ENCODE measurements at places on chromosomes 5 and 9.

DNA sequence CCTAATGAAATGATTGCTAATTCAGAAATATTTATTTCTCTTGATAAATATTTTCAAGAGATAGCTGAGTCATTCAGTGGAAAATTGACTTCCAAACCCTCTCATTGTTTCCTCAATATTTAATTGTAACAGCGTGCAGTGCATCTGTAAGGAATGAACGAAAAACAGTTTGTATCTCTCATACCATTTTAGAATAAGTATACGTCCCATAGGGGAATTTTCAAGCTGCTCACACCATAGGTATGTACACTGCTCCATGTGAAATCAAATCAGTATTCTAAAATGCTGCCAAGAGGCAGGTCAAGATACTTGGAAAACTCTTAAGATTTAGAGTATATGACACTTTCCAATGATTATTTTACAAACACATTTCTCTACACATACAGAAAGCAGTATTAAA, 202.2 kb downstream of the ARL15 start:
- DNase-seq: no peak

DNA sequence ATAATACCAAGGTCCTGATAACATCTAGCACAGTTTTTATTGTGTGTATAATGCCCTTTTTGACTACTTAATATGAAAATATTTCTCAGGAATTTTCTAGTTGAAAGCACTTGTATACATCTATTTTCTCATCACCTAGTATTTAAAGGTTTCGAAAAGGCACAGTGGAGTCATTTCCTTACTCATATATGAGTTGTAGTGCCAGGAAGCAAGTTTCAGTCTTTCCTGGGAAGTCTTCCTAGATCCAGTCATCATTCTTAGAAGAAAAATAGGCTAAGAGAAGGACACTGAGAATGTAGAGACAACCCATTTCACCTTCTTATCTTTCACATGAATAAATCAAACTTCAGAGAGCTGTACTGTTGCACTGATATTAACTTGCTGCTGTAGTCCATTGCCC, 70.2 kb downstream of the SLC25A46 start:
- no peak for DNase-seq

DNA sequence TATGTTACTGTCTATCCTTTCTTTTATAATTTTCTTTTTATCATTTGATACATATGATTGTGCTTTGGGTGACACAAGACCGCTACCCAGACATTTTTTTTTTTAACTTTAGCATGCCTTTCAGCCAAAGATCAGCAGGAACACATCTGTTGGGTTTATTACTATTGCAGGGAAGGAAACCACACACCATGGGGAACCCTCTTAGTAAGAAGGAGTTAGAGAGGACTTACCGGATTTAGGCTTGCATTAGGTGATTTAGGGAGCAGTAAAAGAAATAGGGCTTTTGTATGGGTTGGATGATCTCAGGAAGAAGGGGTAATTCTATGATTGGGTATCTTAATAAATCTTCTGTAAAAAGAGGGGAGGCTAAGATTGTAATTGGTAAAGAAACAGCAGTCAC, 138.2 kb downstream of the SNX18 start:
- DNase-seq: no peak

- DNase-seq: no peak
Observed at GRCh38 chr9:8229226-8229625, 429.6 kb upstream of the DMAC1 start.

- no peak for DNase-seq
Observed at GRCh38 chr5:89059274-89059673, 176.3 kb upstream of the MEF2C start.

DNA sequence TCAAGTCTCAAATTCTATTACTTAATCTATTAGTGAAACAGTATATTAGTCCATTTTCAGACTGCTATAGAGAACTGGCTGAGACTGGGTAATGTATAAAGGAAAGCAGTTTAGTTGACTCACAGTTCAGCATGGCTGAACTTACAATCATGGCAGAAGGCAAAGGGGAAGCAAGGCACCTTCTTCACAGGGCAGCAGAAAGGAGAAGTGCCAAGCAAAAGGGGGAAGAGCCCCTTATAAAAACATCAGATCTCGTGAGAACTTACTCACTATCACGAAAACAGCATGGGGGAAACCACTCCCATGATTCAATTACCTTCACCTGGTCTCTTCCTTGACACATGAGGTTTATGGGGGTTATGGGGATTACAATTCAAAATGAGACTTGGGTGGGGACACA, 67.9 kb upstream of the CHSY3 start:
- DNase-seq: no peak

- DNase-seq: no peak
Observed at GRCh38 chr5:164181604-164182003, 676.2 kb downstream of the MAT2B start.

- no peak for DNase-seq
Observed at GRCh38 chr9:28808042-28808441, 1234.8 kb upstream of the C9orf72 start.

DNA sequence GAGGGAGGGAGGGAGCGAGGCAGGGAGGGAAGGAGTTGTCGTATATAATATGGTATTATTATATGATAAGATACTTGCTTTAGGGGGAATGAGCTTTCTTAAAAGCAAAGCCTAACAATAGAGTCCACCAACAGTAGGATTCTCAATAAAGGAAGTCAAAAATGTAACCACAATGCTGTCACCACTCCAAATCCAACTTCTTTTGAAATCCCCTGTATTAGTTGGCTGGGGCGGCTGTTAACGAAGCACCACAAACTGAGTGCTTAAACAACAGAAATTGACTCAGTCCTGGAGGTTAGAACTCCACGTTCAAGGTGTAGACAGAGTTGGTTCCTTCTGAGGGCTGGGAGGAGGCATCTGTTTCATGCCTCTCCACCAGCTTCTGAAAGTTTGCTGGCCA, 23.1 kb downstream of the GAS1 start:
- DNase-seq: peak; percentile 16

GRCh38 chr5:178545176-178545575, 45.0 kb downstream of the COL23A1 start:
- DNase-seq: no peak

DNA sequence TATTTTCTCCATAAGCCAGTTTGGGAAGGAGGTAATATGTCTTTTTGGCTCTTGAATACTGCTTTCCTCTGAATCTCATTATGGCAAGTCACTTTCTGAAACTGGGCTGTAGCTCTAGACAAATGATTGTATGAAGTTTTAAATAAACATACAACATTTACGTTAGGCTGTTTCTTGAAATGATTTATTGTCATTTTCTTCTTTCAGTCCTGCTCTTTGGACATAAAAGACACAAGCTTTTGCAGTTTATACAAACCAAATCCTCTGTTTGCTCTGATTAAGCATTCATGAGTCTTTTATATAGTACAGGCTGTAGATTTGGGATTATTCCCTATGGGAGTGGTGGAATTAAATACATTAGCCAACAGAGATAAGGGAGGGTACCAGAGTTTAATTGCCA, 139.7 kb downstream of the CEP120 start:
- DNase-seq: no peak

DNA sequence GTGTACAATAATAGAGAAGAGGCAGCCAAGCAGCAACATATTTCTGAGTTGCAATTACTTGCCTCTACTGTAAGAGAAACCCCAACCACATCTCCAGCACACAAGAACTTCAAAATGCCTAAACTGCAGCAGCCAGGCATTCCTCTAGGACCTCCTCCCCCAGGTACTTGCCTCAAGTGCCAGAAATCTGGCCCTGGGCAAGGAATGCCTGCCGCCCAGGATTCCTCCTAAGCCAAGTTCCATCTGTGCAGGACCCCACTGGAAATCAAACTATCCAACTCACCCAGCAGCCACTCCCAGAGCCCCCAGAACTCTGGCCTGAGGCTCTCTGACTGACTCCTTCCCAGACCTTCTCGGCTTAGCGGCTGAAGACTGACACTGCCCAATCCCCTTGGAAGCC, 336.8 kb upstream of the RGMB start:
- DNase-seq: no peak

GRCh38 chr9:101139082-101139481, 110.6 kb downstream of the PLPPR1 start:
- no peak for DNase-seq

- peak; percentile 3 for DNase-seq
Observed at GRCh38 chr5:125595095-125595494, 828.1 kb upstream of the GRAMD2B start.

GRCh38 chr5:108054349-108054748, 327.5 kb downstream of the FBXL17 start:
- DNase-seq: no peak

GRCh38 chr9:127451858-127452656, 747 bp downstream of the LRSAM1 start:
- no peak for DNase-seq

- DNase-seq: peak; percentile 22
Observed at GRCh38 chr5:68911840-68912690, 181.7 kb upstream of the SLC30A5 start.

GRCh38 chr9:4796988-4797853, 4.5 kb downstream of the RCL1 start:
- no peak for DNase-seq

GRCh38 chr5:63812693-63813092, 149.6 kb downstream of the HTR1A start:
- DNase-seq: no peak

GRCh38 chr5:159209438-159210209, at the start of gene RNF145:
TSS of gene RNF145 (minus strand) at chr5:159209553. CDS start at chr5:159203617, 5,936 bp downstream.
- peak; percentile 58 for DNase-seq

DNA sequence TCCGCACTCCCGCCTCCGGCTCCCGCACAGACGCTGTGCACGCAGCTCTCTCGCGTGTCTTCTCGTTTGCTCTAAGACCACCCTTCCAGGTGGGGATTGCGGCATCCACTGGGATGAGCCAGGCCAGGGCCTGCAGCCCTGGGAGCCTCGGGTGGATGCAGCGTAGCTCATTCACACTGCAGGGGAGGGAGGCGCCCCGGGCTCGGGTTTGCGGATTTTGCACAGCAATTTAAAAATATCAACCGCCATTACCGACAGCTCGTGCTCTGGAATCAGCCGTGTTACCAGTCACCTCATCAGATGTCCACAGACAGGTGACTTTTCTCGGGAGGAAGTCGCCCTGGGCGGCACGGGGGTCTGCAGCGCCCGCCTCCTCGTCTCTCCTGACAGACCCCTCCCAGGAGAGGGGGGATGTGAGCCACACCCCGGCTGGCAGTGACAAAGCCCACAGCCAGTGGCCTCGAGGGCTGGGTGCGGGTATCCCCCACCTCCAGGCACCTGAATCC, 20.8 kb upstream of the SLC6A3 start:
- no peak for DNase-seq

GRCh38 chr9:135498381-135499126, 1.9 kb upstream of the MRPS2 start:
- DNase-seq: no peak

DNA sequence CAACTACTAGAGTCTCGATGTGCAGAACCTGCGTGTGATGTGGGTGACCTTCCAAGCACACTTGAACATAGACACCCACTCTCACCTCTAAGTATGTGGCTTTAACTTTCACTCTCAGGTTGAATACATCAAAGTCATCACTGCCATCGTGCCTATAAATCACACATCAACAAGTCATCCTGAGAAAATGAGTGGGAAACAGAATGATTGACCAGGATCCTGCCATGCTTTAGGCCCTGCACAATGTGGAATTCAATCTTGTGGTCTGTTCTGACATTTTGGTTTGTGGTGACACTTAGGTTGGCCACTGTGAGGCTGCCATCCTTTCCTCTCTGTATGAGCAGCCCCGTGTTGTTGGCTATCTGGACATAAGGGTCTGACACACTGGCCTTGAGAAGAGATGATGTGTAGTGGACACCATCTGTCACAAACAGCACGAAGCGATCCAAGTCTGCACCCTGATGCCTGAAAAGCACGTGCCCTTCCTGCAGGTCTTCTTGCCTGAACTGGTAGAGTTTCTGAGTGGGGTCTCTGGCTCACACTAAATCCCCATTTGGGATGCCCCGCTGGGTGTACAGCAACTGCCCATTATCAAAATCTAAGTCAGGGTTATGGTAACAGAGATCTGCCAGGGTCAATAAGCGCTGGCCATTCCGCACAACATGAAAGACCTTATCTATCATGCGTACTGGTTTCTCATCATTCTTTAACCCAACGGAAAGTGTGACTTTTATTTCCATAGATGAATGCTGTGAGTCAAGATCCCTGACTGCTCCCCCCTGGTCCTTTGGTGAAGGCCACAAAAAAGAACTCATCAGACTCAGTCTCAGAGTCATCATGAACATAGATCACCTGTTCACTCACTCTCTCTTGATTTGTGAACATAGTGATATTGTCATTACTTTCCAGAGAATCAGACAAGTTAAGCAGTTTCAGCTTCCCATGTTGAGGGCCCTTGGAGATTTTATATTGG, 116.6 kb downstream of the ESM1 start:
- DNase-seq: no peak

DNA sequence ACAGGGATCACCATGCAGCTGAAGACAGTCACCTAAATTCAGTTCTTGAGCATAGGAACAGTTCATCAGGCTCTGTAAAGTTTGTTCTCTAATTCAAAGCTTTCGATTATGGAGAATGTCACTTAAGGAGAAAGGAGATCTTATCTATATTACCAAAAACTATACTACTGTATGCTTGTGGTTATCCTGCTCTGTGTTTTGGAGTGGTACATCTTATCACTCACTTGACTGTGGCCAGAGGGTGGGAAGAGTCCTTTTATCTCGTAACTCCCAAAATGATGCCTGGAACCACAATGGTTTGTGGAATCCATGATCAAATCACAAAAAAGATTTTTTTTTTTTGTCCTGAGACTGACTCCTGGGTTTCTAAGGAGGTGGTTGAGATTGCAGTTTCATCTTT, 230.7 kb downstream of the COMMD10 start:
- DNase-seq: no peak

DNA sequence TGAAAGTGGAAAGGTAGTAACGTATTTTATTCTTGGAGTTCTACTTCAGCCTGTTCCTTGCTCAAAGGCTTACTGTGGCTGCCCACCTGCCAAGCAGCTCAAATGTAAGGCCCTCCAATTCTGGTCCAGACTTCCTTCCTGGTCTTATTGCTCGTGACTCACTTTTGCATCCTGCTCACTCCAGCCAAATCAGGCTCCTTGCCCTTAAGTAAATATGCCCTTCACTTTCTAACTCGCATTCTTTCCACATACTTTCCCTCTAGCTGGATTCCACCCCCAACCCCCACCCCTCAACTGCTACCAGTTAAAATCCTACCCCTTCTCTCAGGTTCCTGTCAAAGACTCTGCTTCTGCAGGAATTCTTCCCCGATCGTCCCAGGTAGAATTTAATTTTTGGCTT, 96.6 kb downstream of the GALNT10 start:
- no peak for DNase-seq

DNA sequence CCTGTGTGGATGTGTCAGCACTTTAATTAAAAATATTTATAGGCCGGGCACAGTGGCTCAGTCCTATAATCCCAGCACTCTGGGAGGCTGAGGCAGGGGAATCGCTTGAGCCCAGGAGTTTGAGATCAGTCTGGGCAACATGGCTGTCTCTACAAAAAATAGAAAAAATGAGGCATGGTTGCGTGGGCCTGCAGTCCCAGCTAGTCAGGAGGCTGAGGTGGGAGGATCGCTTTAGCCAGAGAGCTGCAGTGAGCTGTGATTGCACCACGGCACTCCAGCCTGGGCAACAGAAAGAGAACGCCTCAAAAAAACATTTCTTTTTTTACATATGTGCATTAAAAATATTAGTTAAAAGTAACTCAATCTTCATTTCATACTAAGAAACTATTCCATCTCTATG, 6.2 kb downstream of the TBC1D9B start:
- DNase-seq: no peak

- DNase-seq: no peak
Observed at GRCh38 chr5:142048272-142048671, 35.4 kb upstream of the GNPDA1 start.

Data from GM04504 (cell line).